ENCODE measurements at places on chromosomes 6 and 20.

DNA sequence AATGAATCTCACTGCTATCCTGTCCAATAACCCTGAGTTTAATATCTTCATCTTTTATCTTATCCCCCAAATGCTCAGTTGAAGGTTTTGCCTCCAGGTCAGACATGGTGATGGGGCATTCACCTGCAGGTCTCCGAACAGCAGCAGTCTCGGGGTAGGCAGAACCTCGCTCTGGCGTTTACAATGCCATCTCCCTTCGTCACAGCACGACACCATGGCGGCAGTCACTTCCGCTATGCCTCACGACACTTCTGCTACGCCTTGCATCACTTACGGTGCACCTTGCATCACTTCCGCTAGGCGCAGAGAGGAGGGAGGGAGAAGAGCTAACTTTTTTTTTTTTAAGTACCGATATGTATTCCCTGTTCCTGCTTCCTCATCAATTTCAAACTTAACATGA lies 194.9 kb downstream of the BCAS1 start:
- DNase-seq = no peak

GRCh38 chr20:47351643-47352331 lies 4.7 kb downstream of the ZMYND8 start:
- DNase-seq = no peak

- no peak for DNase-seq
Measured at GRCh38 chr20:38343311-38344106, 2.8 kb upstream of the LBP start.

- DNase-seq = no peak
Measured at GRCh38 chr6:168301648-168302398, 17.8 kb downstream of the DACT2 start.

DNA sequence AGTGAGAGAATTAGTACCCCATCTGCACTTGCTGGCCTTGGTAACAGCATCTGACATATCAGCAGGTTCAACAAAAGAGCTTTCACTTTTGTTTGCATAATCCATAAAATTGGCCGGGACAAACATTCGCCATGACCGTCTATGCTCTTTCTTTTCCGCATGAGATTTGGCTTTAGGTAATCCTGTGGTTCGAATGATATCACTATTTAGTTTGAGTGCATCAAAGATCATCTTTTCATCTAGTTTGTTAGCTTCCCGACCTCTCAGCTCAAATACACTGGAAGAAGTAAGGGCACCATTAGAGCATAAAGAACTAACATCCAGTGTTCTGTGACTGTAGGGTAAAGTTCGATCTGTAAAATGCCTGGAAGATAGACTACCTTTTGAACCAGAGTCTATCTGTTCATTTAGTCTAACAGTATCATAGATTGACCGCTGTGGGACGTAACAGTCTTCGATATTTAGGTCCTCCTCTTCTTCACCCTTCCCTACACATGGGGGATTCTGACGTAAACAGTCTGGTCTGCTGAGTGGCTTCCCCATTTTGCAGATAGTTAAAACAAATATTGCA lies 101.6 kb downstream of the DST start:
- no peak for DNase-seq

- no peak for DNase-seq
Measured at GRCh38 chr6:75481394-75481793, 12.2 kb downstream of the FILIP1 start.
